ENCODE measurements at places on chromosomes 3 and 15.

DNA sequence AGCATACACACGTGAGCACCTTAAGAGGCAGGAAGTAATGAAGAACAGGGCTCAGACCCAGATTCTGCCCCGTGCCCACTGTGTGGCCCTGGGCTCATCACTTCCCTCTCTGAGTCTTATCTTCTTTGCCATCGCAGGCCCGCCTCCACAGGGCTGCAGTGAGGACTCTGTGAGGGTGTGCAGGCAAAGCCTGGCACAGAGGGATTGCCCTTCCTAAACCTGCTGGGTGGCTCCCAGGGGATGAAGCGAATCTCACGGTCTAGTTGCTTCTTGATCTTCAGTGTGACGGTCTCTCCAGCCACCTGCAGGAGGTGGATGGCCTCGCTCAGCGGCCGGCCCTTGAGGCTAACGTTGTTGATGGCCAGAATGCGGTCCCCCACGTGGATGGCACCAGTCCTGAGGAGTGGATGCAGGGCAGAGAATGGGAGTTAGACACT, 32.8 kb downstream of the GRIP2 start:
- DNase-seq = peak; percentile 35

DNA sequence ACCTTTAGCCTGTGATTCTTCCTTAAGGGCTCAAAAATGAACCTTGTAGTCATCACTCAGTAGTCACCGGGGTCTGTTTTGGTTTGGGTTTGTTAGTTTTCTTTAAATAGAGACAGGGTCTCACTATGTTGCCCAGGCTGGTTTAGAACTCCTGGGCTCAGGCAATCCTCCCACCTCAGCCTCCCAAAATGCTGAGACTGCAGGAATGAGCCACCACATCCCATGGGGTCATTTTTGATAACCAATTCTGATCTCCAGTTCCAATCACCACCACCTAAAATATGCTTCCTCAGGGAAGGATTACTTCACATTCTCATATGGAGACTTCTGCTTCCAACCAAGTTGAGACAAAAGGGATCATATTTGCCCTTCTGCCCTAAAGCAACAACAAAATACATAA, 22.1 kb downstream of the ATP13A3 start:
- DNase-seq = no peak

DNA sequence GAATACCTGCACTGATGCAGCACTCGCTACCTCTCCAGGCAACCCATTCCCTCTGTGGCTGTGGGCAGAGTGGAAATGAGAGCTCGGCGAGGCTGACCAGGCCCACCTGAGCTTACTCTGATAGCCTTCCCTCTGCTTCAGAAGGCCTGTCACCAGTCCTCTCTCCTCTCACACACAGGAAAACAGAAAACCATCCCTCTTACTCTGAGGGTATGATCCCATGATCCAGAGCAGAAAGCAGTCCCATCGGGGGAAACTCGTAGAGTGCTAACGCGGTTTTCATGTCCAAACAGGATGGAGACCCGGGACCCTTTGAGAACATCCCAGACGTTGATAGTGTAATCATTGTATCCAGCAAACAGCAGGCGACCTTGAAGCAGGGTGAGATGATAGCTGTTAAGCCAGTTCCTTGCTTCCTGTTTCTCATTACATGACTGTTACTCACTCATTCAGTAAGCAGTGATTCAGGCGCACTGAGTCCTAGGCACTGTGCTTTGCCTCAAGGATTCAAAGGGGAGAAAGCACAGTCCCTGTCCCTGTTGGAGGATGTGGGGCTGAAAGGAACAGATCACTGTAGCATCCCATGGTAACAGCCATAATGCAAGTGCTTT, 11.8 kb upstream of the BCL2L10 start:
- DNase-seq = no peak

- DNase-seq = no peak
Measured at GRCh38 chr3:112582244-112582874, 20.5 kb downstream of the SLC35A5 start.

DNA sequence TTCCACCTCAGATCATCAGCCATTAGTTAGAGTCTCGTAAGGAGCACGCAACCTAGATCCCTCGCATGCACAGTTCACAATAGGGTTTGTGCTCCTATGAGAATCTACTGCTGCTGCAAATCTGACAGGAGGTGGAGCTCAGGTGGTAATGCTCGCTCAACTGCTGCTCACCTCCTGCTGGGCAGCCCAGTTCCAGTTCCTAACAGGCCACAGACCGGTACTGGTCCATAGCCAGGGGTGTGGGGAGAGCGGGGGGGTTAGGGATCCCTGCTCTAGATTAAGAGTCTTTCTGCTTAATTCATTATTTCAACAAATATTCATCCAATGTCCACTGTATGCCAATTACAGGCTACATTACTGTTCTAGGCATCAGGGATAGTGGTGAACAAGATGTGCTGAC, 170.4 kb upstream of the KBTBD8 start:
- no peak for DNase-seq

DNA sequence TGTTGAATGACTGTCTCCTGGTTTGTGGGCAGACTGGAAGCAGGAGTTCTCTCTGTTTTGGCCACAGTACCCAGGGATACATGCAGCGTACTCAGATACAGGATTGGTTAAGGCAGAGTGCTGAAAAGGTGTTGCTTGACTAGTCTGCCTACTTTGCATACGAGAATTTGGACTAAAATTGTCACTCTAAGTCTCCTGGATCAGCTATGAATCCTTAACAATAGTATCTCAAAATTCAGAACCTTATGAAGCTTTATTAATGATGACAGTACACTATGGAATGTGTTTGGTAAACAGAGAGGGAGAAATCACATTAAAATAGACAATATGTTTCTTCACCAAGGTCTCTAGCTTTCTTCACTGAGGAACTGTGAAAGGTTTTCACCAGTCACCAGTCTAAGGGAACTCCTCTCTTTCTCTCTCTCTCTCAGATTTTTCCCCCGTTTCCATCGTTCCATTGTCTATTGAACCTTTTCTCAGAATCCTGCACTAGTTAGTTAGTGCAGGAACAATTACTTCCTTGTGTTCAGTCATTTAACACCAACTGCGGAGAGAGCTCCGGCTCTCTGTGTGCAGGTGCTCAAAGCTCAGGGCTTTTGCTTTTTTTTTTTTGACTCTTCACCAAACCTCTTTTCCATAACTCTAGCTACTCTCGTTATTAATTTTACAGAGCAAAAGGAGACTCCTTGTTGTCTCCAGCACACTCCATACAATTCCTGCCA, 85.9 kb upstream of the FNDC3B start:
- no peak for DNase-seq

GRCh38 chr3:194097141-194097882, 38.6 kb upstream of the HES1 start:
- DNase-seq = no peak

DNA sequence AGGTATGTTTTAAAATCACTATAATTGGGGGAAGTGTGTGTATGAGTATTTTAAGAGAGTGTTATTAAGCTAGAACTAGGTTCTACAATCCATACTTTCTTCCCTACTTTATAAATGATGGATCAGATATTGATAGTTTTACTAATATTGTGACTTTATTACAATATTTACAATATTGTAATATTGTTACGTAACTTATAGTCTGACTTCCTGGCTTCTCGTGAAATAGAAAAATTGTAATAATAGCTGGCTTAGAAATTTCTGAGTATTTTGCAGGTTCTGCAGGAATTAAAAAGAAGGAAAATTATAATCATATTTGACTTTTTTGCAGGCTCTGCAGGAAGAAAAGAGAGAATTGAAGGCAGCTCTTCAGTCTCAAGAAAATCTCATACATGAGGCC, 60.0 kb downstream of the CEP63 start:
- no peak for DNase-seq

GRCh38 chr15:93029836-93030429, 59.1 kb downstream of the RGMA start:
- DNase-seq = peak; percentile 47

- no peak for DNase-seq
Measured at GRCh38 chr15:100708916-100709315, 106.5 kb downstream of the ASB7 start.

DNA sequence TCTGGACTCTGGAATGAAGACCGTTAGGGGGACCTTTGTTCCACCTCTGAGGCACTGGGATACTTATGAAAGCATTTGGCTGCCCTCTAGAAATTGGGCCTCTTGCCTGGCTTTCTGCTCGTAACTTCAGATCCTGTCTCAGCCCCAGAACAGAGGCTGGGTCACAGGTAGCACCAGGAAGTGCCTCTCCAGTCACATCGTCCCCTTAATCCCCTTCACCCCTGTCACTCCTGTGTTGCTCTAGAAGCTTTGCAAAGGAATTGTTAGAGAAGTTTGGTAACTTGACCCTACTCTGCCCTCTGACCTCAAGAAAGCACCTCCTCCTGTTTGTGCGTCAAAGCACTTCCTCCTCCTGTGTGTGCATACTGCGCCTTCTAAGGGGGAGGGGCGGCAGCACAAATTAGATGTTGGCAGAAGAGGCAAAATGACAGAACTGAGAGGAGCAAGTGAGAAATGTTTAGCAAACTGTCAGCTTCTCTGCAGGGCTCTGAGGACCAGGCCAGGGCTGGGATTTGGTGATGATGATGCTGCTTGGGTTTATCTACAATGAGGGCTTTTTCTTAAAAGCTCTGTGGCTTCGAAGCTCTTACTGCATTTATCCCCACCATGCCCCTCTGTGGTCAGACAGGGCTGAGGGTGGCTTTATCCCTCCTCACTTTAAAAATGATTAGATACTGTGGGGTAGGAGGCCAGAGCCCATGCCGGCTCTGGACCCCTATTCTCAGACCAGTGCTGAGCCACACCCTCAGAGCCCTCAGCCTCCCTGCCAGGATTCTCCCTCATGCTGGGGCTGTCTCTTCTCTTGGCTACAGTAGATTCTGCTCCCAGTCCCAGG, 76.2 kb downstream of the LARS2 start:
- no peak for DNase-seq

DNA sequence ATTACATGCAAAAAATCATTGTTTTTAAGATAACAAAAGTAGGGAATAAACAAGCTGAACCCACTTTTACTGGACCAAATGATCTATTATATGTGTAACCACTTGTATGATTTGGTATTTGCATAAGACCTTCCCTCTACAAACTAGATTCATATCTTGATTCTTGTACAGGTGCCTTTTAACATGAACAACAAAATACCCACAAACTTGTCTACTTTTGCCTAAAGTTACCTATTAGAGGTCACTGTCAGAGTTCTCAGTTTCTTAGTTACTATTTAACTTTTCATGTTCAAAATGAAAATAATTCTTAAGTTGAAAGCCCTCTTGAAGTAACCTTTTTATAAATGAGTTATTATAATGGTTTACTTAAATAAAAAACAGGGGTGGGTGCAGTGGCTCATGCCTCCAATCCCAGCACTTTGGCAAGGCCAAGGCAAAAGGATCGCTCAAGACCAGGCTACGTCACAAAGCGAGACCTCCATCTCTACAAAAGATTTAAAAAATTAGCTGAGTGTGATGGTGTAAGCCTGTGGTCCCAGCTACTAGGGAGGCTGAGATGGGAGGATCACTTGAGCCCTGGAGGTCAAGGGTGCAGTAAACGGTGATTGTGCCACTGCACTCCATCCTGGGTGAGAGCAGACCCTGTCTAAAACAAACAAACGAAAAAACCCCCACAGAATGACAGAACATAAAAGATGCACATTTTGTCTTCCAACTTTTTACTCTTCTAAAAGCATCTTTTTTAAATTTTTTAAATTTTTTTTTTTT, 16.0 kb downstream of the ACTR8 start:
- no peak for DNase-seq
